Left lung (tissue), 14 donors: ENCODE measurements at places on chromosomes 7 and 10. TPM values are rescaled to one million over a fixed set of nuclear protein-coding genes. Genes with fewer than 3 reads are reported as not detected.

PITX3 gene
- total RNA-seq, result 0.29 TPM

DNA sequence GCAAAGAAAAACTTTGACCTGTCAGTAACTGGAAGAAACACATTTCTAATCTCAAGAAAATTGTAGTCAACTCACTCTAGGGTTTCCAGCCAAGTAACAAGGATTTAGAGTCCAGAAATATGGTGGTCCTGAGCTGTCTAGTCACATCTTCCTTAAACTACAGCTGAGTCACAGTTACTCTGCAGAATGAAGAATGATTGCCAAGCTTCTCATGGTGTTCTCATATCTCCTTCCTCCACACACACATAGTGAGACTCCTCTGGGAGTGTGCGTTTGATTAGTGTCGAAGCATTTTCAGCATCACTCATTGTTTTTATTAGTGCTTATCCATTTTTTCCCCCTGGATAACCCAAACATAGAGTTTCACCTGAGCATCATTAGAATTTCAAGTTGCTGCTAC is 93.1 kb upstream of the CXCL12 start:
- H3K36me3 ChIP-seq, result no peaks in the 10 kb centered on the region
- no peak overlapping the region for H3K4me3 ChIP-seq
- no peaks in the 10 kb centered on the region for H3K4me1 ChIP-seq
- no peak for DNase-seq
- H3K27me3 ChIP-seq, result no peaks in the 10 kb centered on the region
- no peak overlapping the region for H3K27ac ChIP-seq

C7orf57 gene
- not detected for total RNA-seq

DNA sequence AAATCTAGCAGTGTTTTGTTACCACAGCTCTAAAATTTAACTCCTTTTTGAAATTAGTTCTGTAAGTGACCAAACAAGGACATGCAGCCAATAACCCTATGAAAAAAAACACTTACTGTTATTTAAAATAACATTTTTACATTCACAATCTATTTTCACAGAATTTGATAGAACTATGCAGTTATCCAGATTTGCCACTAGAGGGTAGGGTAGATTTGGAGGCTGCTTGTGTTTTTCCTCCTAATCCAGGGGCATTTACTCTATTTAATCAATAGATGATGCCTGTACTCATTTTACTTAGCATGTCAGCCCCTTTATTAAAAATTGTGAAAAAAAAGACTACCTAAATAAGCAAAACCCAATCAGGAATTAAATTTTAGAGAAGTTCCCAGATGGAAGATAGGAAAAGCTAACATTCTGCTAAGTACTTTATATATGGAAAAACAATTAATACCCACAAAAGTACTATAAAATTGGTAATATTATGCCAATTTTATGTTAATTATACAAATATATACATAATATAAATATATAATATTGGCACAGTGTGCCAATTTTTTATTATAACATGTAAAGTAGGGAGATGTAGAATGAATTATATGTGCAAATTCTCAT is 18.1 kb upstream of the LIPK start:
- no peak for DNase-seq
- H3K27ac ChIP-seq, result no peak overlapping the region
- no peaks in the 10 kb centered on the region for H3K4me1 ChIP-seq
- no peaks in the 10 kb centered on the region for H3K27me3 ChIP-seq
- no peaks in the 10 kb centered on the region for H3K36me3 ChIP-seq
- no peak overlapping the region for H3K4me3 ChIP-seq

- peaks cover 8% of the 10 kb centered on the region for H3K4me1 ChIP-seq
- H3K27ac ChIP-seq, result no peak overlapping the region
- no peaks in the 10 kb centered on the region for H3K36me3 ChIP-seq
- DNase-seq, result no peak
Observed at GRCh38 chr7:105831824-105832535, 44.4 kb downstream of the ATXN7L1 start.

CTBP2 gene
- total RNA-seq, result 71.2 TPM

TMEM168 gene
- total RNA-seq, result 29.8 TPM

DNA sequence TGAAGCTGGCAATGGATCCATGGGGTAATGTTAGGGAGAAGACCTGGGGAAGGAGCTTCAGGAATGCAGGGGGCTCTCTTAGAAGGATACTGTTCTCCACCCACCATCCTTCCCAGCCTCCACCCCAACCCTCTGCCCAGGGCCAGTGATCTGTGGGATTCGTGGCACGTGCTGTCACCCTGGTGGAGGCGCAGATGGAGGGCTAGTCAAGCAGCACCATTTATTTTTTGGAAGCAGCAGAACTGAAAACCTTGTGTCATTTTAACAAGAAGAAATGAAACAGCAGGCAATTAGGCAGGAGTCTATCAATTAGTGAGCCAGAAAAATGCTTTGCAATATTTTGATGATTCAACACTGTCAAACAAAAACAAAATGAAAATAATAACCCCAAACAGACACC is 155.9 kb downstream of the SH2D4B start:
- DNase-seq, result no peak
- H3K27me3 ChIP-seq, result peaks cover 11% of the 10 kb centered on the region
- no peaks in the 10 kb centered on the region for H3K4me1 ChIP-seq
- no peak overlapping the region for H3K27ac ChIP-seq
- no peak overlapping the region for H3K4me3 ChIP-seq
- no peaks in the 10 kb centered on the region for H3K36me3 ChIP-seq

CTTNBP2 gene
- total RNA-seq, result 6.9 TPM

AKR1C1 gene
- total RNA-seq, result 92.2 TPM

- no peak overlapping the region for H3K27ac ChIP-seq
- no peaks in the 10 kb centered on the region for H3K4me1 ChIP-seq
- H3K4me3 ChIP-seq, result no peak overlapping the region
- H3K27me3 ChIP-seq, result no peaks in the 10 kb centered on the region
- no peaks in the 10 kb centered on the region for H3K36me3 ChIP-seq
Observed at GRCh38 chr10:45160271-45160670, 155.1 kb downstream of the OR13A1 start.

DNA sequence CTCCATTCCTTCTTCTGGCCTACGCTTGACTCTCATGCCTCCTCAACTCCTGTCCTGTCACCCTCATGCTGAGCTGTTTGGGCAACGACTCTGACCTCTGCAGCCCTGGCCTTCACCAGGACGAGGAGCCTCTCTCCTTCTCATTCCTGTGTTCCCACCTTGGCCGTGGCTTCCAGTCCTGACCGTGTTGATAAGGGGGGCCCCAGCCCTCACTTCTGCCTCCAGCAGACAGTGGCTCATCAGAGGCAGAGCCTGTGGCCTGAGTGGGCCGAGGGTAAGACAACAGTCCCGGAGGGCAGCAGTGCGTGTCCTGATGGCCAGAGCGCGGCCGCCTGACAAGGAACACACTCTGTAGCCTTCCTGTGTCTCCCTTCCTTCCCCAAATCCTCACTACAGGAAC is 61.7 kb upstream of the UBE3C start:
- DNase-seq, result no peak
- no peak overlapping the region for H3K27ac ChIP-seq
- H3K27me3 ChIP-seq, result peaks cover 5% of the 10 kb centered on the region

- H3K36me3 ChIP-seq, result no peaks in the 10 kb centered on the region
- H3K27me3 ChIP-seq, result no peaks in the 10 kb centered on the region
- H3K4me1 ChIP-seq, result peaks cover 49% of the 10 kb centered on the region
Observed at GRCh38 chr7:5395246-5395645, 28.4 kb downstream of the TNRC18 start.

C10orf71 gene
- total RNA-seq, result not detected

- H3K4me3 ChIP-seq, result no peak overlapping the region
- no peak for DNase-seq
- peaks cover 15% of the 10 kb centered on the region for H3K4me1 ChIP-seq
- H3K36me3 ChIP-seq, result no peaks in the 10 kb centered on the region
- no peaks in the 10 kb centered on the region for H3K27me3 ChIP-seq
Observed at GRCh38 chr10:74233281-74233680, 82.3 kb downstream of the ADK start.
